ENCODE measurements at places on chromosomes 2 and 18.

GRCh38 chr2:163613266-163613731 lies 122.5 kb downstream of the FIGN start:
- DNase-seq = no peak

- DNase-seq = peak; percentile 50
Measured at GRCh38 chr2:43131051-43131889, 95.1 kb downstream of the ZFP36L2 start.

DNA sequence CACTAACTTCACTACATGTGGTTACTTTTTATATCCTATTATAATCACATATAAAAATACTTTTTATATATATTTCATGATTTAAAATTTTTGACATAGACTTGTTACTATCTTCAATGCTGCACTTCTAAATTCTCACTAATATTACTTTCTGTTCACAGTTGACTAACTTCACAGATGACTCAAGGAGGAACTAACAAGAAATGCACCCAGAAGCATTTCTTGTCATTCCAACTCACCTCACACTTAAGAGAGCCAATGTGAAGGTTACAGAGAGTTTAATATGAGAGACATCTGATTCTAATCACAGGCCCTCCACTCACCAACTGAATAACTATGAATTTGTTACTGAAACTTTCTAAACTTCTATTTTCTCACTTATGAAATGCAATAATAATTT lies 399.8 kb upstream of the SLC8A1 start:
- DNase-seq = no peak

- no peak for DNase-seq
Measured at GRCh38 chr18:49008716-49009115, 58.0 kb upstream of the SMAD7 start.

DNA sequence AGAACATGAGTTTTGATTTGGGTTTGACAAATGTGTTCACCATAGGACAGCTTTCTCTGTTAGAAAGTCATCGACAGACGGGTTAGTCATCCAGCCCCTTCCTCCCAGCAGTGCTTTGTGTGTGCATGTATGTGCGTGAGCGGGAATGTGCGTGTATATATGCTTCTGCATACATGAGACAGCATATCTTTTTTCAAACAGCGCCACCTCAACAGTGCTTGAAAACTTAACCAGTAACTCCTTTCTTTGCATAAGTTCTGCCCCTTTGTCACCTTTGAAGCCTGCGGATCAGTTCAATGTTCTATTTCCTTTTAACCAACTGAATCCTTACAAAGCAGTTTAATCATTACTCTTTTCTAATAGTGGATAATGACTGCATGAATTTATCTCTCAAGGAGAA lies 351.4 kb downstream of the LPIN1 start:
- no peak for DNase-seq

DNA sequence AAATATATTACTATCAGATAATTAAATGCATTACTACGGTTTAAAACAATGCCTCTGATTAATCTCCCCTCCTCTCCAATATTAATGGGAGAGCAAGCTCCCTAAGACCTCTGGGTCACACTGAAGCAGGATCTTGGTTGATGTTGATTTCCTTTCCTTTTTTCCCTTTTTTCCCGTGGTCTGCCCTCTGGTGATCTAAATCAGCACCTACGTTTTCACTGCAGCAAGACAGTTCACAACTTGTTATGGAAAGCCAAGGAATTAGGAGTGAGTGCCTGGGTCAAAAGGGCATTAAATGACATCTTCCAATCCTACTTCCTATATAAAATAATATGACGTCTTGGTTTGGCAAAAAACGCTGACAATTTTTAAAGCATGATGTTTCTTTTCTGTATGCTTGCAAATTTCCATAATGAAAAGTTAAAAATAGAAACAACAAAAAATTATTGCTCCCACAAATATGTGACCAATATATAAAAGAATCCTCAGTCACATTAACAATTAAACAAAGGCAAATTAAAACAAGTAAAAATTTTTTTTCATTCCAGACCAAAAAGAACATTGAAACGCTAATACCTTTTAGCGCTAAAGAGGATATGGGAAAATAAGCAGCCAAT lies 7.9 kb upstream of the CFAP36 start:
- DNase-seq = peak; percentile 37

GRCh38 chr2:203741566-203741965 lies 35.1 kb downstream of the CD28 start:
- DNase-seq = no peak

DNA sequence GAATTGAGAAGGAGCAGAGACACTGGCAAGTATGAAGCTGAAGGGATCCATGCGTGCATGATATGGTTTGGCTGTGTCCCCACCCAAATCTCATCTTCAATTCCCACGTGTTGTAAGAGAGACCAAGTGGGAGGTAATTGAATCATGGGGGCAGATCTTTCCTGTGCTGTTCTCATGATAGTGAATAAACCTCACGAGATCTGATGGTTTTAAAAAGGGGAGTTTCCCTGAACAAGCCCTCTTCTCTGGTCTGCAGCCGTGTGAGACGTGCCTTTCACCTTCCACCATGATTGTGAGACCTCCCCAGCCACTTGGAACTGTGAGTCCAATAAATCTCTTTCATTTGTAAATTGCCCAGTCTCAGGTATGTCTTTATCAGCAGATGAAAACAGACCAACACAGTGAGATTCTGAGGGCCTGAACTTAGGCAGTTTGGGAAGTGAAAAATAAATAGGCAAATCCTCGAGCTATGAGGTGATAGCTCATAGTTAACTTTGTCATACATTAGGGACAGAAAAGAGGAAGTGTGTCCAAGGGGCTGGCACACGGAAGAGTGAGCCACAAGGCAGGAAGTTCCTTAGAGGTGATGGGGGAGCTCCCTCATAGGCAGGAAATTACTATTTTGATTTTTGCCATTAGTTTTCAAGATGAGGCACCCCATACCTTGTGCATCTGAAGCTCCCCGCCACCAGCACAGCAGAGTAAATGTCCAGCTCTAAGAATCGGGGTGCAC lies 658.8 kb upstream of the ID2 start:
- no peak for DNase-seq

GRCh38 chr18:4333043-4333442 lies 122.1 kb downstream of the DLGAP1 start:
- peak; percentile 96 for DNase-seq

- DNase-seq = peak; percentile 75
Measured at GRCh38 chr18:48933578-48934414, 17.0 kb downstream of the SMAD7 start.

GRCh38 chr2:166803373-166804000 lies 84.8 kb upstream of the XIRP2 start:
- no peak for DNase-seq

GRCh38 chr2:62110415-62111025 lies 85.4 kb upstream of the B3GNT2 start:
- no peak for DNase-seq

DNA sequence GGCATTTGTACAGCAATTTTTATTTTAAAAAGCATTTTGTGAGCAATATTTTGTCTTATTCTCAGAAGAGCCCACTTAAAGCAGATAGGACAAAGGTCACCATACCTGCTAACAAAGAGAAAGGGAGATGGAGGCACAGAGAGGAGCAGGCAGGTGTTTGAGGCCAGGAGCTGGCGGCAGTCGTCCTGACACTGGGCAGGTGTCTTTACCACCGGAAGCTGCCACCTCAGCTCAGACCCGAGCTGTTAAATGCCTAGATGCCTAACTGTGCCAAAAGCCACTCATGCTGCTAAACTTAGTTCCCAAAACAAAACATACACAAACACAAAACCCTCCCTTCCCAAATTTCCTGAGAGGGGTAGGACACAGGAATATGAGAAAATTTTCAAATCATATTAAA lies 120.9 kb downstream of the CNTNAP5 start:
- DNase-seq = no peak

DNA sequence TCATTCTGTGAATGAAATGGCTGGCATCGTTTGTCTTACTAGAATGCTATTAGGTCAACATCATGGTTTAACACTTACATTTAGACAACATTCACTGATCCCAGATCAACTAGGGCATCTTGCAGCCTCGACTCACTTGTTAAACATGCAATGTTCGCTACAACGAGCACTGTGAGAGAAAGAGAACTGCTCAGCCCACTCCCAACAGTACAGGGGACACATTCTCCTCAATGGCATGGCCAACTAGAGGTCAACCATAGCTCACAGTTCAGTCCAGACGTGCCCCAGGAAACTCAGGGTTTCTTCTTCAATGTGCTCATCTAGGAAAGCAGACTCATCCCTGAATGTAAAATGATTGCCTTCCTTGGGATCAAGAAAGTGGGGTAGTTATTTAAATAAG lies 5.9 kb downstream of the WIPF1 start:
- no peak for DNase-seq

DNA sequence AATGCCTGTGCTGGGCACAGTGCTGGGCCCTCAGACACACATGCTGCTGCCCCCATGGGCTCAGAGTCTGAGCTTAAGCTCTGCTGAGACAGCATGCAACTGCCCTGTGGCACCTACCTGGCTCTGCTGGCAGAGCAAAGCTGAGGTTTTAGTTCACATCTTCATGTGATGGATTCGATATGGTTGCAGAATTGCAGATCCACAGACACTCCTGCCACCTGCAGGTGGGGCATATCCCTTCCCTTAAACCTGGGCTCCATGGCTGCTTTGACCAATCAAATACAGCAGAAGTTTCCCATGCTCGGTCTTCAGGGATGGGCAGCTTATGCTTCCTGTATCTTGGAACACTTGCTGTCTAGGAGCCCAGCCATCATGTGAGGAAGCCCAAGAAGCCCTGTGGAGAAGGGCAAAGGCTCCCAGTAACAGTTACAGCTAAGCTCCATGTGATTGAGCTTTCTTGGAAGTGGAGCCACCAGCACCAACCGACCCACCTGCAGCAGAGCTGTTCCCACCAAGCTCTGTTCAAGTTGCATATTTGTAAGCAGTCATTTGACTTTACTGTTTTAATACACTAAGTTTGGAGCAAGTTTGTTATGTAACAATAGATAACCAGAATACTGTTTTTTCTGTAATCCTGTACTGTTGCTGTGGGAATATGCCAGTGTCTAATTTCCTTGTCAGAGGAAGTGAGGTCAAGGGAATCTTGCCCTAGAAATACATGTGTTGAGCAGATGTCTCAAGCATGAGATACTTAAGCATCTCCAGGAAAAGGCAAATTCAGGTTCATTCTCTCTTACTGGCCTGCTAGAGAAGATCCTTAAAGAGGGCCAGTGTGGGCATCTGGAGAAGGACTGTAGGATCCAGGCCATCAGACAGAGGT lies 79.3 kb downstream of the SH3RF3 start:
- no peak for DNase-seq

DNA sequence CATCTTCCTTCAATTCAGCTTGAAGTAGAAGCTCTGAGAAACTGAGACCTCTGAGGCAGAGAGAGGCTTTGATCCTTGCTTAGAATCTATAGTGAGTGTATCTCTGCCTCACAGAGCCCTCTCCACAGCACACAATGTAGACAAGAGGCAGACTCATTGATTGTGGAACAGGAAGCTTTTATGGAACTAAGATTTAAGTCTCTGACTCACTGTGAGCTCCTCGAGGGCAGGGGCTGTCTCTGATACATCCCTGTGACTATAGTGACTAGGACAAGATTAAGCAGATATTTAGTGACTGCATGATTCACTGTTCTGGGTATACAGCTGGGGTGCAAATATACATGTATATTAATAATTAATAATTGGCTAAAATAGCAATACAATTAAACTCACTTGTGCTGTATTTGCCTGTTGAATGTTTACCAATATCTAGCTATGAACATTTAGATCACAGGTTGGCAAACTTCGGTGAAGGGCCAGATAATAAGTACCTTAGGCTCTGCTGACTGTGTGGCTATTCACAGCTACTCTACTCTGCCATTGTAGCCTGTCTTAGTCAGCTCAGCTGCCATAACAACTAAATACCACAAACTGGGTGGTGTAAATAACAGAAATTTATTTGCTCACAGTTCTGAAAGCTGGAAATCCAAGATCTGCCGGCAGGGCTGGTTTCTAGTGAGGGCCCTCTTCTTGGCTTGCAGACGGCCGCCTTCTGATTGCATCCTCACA lies 54.4 kb downstream of the ARHGEF4 start:
- DNase-seq = no peak

GRCh38 chr2:133602538-133602937 lies 34.3 kb upstream of the NCKAP5 start:
- DNase-seq = no peak

- DNase-seq = no peak
Measured at GRCh38 chr2:167424803-167425755, 536.8 kb downstream of the XIRP2 start.
